Stimulated activated CD4-positive, alpha-beta T cell treated with anti-CD3 and anti-CD28 coated beads, TNF-alpha, amount 100 ng/mL, for 1 hour (primary cell): ENCODE measurements at places on chromosomes 1 and 21.

DNA sequence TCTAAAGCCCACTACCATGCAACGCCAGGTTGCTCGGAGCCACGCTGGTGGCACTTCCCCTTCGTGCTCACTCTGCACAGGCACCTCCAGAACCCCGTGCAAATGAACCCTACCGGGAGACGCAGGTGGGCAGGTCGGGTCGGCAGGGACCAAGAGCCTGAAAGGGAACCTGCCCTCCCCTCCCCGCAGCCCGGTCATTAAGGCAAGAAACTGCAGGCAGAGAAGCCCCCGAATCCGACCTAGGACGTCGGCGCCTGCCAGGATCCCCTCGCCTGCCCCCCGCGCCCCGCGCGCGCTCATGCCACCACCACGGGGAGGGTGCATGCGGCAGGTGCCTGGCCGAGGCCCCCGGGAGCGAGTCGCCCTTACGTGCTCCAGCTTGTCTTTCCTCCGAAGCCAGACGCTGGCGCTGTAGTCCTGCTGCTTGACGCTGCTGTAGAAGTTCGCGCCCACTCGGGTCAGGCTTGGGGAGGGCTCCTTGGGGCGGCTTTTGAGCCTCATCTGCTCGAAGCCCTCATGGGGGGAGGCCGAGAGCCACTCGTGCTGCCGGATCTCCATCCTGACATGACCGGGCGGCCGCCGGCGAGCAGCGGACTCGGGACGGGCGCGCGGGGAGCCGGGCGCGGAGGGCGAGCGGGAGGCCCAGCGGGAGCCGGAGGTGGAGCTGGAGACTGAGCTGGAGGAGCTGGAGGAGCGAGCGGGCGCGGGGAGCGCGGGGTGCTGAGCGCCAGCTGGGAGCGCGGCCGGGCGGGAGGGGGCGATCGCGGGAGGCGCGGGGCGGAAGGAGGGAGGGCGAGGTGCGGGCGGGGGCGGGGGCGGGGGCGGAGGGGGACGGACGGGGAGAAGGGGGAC, 552 bp downstream of the PLD5 start:
- no peak for DNase-seq

- no peak for DNase-seq
Measured at GRCh38 chr1:187038784-187039183, 210.0 kb downstream of the PLA2G4A start.

- DNase-seq, result no peak
Measured at GRCh38 chr1:10444795-10445397, 4.9 kb upstream of the CORT start.

DNA sequence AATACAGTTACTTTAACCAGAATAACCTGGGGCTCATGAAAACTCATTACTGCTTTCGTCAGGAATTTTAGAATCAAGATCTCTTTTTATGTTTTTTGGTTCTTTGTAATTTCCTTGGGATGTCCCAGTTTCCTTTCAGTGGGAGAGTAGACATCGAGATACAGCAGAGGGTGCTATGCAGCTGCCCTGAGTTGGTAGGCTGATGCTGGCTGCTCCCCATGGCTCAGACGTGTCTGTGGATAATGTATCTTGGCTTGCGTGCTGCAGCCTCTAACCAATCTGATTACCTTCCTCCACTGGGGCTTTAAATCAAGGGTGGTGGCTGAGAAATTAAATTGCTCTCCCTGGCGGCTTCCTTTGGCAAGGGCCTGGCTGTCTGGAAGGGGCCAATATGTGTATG, 253.7 kb downstream of the CACNA1E start:
- no peak for DNase-seq

DNA sequence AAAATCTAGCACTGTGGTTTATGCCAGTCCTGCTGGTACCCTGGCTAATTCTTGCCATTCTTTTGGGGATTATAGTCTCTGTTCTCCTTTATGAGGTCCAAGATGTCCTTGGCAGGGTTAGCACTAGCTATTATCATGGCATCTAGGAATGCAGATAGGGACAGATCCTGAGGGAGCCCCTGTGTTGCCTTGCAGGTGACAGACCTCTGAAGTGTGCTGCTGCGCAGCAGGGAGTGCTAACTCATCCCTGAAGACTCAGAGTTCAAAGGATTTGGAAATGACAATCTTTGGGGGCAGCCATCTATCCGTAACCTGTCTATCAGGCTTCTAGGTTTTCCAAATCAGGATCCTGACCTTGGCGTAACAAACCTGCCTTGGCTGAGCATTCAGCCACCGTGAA, 16.3 kb downstream of the ZFYVE9 start:
- DNase-seq, result no peak

GRCh38 chr1:101567582-101568189, 330.9 kb downstream of the S1PR1 start:
- peak; percentile 2 for DNase-seq

DNA sequence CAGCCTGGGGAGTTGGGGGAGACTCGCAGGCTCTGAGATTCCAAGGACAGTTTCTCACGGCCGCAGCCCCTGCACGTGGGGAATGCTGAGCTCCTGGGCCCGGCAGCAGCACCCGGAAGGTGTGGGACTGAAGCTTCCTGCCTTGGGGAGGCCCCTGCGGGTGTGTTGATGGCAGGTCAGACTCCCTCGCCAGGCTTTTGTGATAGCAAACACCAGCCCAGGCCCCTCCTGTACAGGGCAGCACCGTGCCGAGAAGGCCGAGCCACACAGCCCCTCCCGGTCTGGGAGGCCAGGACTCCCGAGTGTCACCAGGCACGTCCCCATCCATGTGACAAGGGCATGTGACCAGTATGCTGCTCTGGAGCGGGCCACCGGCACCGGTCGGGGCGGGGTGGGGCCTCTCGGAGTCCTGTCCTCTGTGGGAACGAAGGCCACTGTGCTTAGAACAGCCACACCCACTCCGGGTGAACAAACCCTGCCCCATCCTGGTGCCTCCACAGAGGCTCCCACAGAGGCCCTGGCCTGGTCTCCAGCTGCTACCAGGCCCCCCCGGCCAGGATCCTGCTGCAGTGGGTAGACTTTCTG, 31.1 kb upstream of the ARHGEF16 start:
- no peak for DNase-seq

GRCh38 chr1:25184001-25184762, 48.1 kb downstream of the SYF2 start:
- no peak for DNase-seq

DNA sequence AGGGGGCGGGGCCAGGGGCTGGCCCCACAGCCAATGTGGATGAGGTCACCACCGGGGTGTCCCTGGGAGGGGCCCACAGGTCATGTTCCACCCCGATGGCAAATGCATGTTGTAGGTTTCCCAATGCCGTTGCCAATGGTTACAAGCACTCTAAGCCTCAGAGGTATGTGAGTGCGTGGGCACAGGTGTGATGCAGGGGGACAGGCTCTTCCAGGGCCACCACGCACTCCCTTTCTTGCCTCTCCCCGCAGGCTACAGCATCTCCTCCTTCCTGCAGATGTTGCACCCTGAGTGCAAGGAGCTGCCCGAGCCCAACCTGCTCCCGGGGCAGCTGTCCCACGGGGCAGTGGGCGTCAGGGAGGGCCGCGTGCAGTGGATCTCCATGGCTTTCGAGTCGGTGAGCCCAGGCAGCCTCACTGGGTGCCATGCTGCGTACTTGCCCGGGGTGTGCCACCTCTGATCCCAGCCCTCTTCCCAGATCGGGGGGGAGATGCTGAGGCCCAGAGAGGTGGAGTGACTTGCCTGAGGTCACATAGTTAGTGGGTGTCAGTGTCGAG, 52.4 kb downstream of the DISP3 start:
- DNase-seq, result no peak

DNA sequence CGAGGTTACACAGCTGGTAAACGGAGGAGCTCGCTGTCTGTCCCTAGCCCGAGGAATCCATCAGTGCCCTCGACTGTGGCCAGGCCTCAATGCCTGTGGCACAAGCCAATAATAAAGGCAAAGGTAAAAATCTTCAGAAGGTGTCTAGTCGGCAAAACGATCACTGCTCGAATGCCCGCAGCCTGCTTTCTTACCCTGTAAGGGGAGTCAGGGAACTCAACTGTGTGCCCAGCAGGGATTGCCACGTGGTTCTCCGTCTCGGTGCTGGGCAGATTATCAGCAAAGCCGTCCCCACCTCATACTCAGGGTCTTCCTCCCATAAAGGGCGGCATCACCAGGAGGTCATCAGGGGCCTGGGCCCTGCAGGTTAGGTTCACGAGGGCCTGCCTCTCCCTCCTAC, 103.4 kb downstream of the PAX7 start:
- DNase-seq, result no peak

DNA sequence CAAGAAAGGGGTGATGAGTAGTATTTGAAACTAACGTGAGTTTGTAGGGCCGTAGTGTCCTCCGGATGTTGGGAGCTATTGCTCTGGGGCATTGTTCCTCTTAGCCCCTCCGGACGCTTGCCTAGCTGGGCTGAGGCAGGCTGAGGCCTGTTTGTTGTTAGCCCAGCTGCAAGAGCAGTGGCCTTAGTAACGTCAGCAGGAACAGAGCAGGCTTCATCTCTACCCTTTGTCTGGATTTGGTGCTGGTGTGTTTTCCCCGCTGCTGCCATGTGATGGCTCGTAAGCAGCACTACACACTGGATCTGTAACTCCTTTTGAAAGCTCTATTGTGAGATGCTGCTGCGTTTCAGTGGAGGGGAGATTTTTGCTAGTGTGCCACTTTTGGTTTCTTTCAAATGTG, 57.6 kb downstream of the DNM3 start:
- DNase-seq, result no peak

- DNase-seq, result no peak
Measured at GRCh38 chr21:45110873-45111624, 36.7 kb downstream of the ADARB1 start.

GRCh38 chr21:44853601-44854390, 19.7 kb downstream of the PTTG1IP start:
- no peak for DNase-seq

GRCh38 chr1:156849151-156849496, 9.8 kb downstream of the INSRR start:
- no peak for DNase-seq

DNA sequence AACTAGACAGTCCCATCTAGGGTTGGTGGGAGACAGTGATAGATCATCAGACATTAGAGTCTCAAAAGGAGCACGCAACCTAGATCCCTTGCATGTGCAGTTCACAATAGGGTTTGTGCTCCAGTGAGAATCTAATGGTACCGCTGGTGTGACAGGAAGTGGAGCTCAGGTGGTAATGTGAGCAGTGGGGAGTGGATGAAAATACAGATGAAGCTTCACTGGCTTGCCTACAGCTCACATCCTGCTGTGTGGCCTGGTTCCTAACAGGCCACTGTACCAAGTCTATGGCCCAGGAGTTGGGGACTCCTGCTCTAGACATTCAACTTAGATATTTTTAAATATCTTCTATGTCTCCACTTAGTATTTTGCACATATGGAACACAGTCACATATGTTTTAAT, 231.1 kb upstream of the NRIP1 start:
- no peak for DNase-seq

DNA sequence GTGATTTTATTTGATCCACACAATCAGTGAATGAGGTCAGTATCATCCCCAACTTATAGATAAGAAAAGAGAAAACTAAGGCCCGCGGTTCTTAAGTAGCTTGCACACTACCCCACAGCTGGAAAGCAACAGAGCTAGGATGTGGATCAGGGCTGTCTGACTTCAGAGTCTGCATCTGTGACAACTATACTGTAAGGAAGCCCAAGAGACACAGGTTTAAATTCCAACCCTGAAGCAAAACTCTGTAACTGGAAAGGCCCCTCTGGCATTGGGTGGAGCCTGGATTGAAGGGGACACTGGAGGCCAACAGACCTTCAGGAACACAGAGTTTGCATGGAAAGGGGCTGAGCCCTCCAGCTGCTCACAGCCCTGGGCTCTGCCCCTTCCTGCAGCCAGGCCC, 40.2 kb downstream of the LGR6 start:
- DNase-seq, result no peak

DNA sequence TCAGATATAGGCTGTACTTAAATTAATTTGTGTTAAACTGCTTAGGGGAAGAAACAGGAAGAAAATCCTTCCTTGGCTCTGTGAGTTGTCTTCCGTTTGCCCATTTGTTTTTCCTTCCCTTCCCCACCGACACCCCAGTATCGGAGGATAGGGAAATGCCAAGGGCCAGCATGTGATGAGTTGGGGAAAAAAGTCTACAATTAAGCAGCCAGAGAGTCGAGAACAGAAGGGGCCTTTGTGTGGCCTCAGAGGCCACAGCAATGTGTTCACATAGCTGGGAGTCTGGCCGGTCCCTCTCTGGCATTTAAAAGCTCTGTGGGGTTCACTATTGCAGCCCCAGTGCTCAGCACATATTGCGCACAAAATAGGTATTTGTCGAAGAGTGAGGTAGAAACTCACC, 489.3 kb downstream of the MATN1 start:
- no peak for DNase-seq

- no peak for DNase-seq
Measured at GRCh38 chr1:179023946-179024650, 1.6 kb upstream of the FAM20B start.

GRCh38 chr21:46486481-46487126, 27.9 kb downstream of the DIP2A start:
- DNase-seq, result no peak

DNA sequence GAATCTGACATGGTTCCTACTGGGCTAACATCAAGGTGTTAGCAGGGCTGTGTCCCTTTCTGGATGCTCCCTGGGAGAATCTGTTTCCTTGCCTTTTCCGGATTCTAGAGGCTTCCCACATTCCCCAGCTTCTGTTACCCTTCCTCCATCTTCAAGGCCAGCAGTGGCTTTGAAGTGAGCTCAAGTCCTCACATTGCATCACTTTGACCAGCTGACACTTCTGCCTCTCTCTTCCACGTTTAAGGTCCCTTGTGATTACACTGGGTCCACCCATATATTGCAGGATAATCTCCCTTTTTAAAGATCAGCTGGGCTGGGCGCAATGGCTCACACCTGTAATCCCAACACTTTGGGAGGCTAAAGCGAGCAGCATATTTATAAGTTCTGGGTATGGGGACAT, 33.1 kb downstream of the CNST start:
- no peak for DNase-seq

DNA sequence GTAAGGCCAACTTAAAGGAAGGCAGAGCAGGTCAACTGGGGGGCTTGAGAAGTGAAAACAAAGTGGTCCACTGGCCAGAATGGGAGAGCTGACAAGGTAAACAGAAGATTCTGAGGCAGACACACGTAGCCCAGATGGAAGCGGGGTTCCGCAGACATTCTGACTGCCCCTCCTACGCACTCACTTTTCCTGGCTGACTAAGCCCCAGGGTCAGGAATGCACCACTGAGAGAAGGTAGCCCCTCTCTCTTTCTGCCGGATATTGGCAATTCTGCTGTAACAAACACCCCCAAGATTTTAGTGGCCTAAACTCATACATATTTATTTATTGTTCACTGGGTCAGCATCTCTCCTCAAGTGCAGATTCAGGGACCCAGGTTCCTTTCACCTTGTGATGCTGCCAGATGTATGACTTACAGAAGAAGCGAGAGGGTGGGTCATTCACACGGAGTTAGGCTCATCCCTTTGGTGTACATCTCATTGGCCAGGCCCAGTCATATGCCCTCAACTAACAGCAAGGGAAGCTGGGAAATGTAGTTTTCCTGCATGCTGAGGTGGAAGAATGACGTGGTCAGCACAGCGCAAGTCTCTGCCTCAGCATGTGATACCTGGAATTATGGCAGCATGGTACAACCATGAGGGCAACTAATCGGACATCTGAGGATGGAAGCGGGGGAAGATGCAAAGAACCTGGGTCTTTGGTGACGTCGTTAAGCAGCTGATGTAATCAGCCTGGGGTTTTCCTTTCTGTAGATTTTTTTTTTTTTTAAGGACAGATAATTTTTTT, 43.4 kb upstream of the MRPS6 start:
- DNase-seq, result no peak

- no peak for DNase-seq
Measured at GRCh38 chr1:94527447-94528031, 14.0 kb downstream of the F3 start.
